Skin of body (tissue), 3 donors: ENCODE measurements at places on chromosomes 1 and 21. TPM values are rescaled to one million over a fixed set of nuclear protein-coding genes. Genes with fewer than 3 reads are reported as not detected.

GRCh38 chr1:17805869-17806684, 50.9 kb downstream of the ACTL8 start:
- no peak for DNase-seq

FCRL1 gene
- 0.39 TPM for total RNA-seq

EFCAB14 gene
- total RNA-seq = 62.9 TPM

GPR137B gene
- total RNA-seq = 16.1 TPM

SH2D1B gene
- total RNA-seq = not detected

DNA sequence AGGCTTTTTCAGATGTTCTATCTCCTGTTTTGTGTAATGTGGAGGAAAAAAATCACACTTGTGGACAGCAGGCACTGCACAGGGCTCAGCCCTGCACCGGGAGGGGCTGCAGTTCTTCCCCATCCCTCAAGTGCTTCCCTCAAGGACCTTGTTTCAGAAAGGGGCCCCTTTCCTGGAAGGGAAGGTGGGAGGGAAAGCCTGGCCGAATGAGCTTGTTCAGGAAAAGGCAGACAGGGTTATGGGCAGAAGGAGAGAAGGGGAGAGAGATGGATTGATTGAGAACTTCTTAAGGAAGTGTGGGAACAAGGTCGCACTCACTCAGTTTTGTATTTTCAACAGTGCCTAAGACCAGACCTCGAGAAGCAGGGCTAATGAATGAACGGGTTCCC, 41.2 kb downstream of the OLFML2B start:
- no peak for DNase-seq

- DNase-seq = no peak
These were observed 18.6 kb downstream of the CD247 start for GRCh38 chr1:167499664-167500101.

OR2G6 gene
- total RNA-seq = not detected

PTGER3 gene
- total RNA-seq = 18.2 TPM

DNA sequence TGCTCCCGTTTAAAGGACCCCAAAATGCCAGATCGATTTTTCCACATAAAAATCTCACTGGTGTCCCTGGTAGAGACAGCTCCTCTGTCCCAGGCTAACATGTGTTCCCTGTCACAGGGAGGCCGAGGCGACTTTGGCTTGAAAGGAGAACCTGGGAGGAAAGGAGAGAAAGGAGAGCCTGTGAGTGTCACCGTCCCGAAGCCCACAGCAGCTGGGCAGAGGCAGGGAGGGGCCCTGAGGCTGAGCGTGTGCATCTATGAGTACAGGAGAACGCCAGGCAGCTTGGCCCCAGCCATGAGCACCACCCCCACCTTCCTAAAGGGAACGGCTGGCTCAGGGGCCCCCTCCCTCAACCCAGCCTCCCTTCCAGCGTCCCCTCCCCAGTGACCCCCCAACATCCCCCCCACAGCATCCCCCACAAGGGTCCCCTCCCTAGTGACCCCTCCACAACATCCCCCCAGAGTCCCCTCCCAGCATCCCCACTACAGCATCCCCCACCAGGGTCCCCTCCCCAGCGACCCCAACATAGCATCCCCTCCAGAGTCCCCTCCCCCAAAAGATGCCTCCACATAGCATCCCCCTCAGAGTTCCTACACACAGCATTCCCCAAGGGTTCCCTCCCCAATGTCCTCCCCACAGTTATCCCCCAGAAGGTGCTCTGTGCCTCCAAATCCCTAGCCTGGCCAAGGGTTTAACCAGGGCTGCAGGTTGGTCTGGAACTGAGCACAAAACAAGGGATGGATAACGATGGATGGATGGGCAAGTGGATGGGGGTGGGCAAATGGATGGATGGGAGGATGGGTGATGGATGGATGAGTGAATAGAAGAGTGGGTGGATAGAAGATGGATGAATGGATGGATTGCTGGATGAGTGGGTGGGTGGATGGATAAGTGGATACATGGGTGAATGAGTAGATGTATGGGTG, 25.1 kb downstream of the COL6A2 start:
- no peak for DNase-seq
